ENCODE measurements at places on chromosomes 5 and 9.
A peak's percentile ranks its signal among the peaks of the same experiment; 100 is the strongest.

GRCh38 chr5:58794875-58795274 is 212.0 kb downstream of the RAB3C start:
- peak; percentile 9 for DNase-seq

GRCh38 chr9:17881371-17881770 is 302.5 kb downstream of the SH3GL2 start:
- DNase-seq: no peak

DNA sequence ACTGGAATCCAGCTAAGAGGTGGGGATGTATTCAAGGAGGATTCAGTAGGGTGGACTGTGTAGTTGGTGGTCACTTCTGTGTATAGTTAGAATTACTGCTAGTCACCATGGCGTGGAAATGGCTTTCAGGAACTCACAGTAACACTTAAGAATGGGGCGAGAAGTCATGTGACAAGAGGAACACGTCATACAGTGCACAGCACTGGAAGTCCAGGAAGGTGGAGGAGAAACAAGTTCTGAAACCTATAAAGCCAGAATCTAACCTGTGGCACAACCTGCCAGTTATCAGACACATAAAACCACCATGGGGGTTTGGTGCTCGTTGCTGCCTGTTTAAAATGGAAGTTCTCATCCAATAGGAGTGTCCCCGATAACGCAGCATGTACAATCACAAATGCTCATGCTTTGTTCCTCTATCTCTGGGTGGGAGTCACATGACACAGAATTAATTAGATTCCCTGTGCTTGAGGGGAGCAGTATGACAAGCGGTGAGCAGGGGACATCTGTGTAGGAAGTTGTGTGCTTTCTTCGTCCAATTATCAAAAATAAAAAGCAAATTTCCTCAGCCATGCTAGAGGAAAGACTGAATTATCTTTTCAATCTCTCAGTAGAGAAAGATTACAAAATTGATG is 193.0 kb downstream of the SPOCK1 start:
- no peak for DNase-seq

GRCh38 chr9:117782931-117783788 is 79.0 kb downstream of the TLR4 start:
- DNase-seq: peak; percentile 82

DNA sequence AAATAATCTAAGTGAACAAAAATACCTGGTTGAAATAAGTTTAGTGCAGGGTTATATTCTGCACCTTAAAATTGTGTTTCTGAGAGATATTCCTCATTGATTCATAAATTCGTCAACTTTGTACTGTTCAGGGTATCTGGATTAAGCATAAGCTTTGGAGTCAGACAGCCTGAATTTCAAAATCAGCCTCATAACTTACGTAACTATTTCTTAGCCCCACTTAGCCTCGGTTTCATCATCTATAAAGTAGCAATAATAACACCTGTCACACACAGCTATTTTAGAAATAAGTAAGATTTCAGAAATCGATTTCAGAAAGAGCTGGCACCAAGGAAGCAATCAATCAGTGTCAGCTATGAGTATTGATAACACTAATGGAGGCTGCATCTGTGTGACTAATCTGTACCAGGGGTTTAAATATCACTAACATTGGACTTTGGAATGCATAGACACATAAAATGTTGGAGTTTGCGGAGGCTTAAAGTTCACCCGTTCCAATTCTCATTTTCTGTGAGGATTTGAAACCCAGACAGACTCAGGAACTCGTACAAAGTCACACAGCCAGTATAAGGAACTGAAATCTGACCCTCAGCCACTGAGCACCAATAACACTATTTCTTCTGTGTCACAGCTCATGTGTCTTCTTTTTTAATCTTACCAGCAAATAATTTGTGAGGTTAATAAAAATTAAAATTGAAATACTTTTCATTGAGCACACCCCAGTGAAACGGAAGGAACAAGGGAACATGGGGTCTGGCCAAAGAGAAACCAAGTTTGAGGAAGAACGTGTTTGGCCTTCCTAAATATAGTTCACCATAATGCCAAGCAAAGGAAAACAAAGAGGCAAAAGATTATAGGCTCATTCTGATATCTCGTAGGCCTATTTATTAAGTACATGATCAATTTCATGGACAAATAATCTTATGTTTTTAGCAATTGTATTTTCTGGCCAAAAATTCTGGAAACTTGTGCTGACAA is 194.4 kb upstream of the PTGER4 start:
- no peak for DNase-seq

GRCh38 chr5:6649681-6650080 is 16.4 kb downstream of the SRD5A1 start:
- DNase-seq: no peak

- no peak for DNase-seq
Observed at GRCh38 chr9:89923961-89924504, 319.2 kb downstream of the GADD45G start.

DNA sequence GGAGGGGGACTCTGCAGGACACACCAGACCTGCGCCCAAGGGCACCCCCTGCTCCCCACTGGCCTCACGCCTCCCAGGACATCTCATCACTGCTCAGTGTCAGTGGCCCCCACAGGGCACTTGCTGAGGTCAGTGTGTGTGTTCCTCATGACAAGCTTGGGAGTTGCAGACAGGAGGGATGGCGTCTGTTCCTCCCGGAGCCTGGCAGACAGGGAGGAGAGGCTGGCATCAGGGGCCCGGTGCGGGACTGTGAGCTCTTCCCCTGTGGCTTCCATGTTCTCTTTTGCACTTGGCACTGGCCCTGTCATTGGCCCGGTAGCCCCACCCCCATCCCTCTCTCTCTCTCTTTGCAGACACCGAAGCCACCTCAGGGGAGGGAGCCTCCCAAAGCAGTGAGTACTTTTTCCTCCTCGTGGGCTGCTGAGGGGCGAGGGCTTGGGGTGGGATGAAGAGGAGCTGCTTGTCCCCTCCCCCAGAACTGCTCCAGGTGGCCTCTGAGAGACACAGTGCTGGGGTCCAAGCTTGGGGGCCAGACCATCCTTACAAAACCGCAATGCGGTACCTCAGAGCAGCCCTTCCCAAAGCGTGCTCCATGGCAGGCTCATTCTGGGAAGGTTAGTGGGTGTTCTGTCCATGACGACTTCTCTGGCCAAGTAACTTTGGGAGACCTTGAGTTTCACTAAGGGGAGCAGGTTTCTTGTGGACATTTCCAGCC is 75.7 kb downstream of the AMBP start:
- no peak for DNase-seq

GRCh38 chr5:35830587-35830986 is 26.1 kb upstream of the IL7R start:
- no peak for DNase-seq

All from brain microvascular endothelial cell (primary cell).